ENCODE measurements at places on chromosomes 7 and 10.
A peak's percentile ranks its signal among the peaks of the same experiment; 100 is the strongest.

- no peak for DNase-seq
Measured at GRCh38 chr10:77267703-77268675, 369.6 kb downstream of the KCNMA1 start.

GRCh38 chr10:125350519-125350918 lies 190.2 kb upstream of the CTBP2 start:
- no peak for DNase-seq

- DNase-seq, result no peak
Measured at GRCh38 chr10:77308084-77308732, 329.4 kb downstream of the KCNMA1 start.

DNA sequence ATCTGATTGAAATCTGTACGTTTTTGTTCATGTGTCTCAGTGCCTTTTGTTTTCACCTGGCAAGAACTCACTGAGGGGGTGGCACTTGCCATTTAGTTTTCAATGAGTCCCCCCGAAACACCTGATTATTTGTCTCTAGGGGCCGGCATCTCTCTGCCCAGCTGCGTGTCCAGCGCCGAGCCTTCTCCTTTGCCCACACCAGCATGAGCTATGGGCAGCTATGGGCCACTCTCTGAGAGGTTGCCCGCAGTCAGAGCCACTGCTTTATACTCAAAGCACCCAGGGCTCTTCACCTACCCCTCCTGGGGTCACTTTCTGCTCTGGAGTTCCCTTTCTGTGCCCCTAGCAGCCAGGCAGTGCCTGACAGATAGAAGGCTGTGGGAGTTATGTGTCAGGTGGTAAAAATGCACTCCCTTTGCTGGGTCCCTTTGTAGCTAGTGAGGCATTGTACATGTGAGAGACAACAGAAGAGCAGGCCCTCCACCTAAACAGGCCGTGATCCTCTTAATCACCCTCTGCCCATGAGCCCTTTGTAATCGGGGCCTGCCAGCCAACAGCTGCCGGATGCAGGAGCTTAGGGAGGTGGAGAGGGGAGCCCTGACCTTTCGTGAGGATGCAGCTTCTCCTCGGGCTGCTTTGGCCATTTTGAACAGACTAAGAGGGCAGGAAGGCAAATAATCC lies 133.1 kb upstream of the NPS start:
- DNase-seq, result no peak

DNA sequence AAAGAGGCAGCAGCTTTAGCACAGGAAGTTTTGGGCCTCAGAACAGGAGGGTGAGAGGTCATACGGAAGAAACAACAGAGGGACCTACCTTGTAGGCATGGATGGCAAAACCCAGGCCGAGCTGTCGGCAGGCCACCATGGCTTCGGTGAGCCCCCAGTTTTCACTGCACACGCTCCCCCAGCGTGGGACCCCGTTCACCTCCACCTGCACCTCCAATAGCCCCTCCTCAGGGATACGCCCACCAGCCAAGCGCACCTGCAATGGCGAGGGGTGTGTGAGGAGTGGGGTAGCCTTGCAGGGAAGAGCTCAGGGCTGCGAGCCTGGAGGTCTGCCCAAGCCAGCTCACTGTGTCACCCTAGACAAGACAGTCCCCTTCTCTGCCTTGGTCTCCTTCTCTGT lies 11.3 kb downstream of the LOXL4 start:
- no peak for DNase-seq

GRCh38 chr7:51366930-51367613 lies 50.5 kb upstream of the COBL start:
- DNase-seq, result no peak

DNA sequence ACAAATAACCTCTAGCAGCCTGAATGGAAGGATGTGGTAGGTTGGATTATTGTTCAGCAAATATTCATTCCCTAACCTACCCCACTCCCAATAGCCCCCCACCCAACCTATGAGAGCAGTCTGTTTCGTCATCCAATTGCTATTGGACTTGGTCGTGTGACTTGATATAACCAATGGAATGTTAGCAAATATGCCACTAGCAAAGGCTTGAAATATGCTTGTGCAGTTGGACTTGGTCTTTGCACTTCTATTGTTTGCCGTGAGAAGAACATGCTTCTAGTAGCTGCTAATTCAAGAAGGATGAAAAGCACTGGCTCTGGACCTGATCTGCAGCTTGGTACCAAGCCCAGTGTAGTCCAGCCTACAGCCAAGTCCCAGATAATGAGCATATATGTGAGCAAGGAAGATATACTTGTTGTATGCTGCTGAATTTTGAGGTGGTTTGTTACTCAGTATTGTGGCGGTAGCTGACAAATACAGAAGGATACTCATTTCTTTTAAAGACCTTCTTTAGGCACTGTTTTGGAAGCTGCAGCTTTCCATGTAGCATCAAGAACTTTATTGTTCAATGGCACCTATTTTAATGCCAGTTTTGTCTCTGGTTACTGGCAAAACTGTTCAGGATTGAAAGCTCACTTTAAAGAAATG lies 180.4 kb downstream of the EXOC4 start:
- no peak for DNase-seq

GRCh38 chr10:131312478-131312836 lies 936 bp upstream of the TCERG1L start:
- peak; percentile 70 for DNase-seq

- DNase-seq, result no peak
Measured at GRCh38 chr10:71711052-71711623, 8.4 kb downstream of the C10orf105 start.

DNA sequence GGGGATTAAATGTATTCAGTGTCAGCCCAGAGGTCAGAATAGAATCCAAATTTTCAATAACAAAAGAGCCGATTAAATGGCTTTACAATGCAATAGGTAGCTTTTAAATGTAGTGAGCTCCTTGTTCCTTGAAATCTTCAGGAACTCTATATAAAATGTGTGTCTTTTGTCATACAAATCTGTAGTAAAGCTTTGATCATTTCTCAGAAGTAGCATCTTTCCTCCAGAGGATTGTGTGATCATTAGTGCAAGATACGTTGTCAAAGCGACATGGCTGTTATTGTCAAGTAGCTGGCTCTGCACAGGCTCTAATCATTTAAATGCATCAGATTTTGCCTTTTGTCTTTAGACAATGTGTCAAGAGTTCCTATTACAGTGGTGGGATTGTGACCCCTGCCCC lies 116.1 kb upstream of the NAMPT start:
- DNase-seq, result no peak

GRCh38 chr7:73623798-73624668 lies at the start of gene MLXIPL:
TSS of gene MLXIPL (minus strand) at chr7:73624522. CDS start at chr7:73624492, 30 bp downstream.
- peak; percentile 71 for DNase-seq

DNA sequence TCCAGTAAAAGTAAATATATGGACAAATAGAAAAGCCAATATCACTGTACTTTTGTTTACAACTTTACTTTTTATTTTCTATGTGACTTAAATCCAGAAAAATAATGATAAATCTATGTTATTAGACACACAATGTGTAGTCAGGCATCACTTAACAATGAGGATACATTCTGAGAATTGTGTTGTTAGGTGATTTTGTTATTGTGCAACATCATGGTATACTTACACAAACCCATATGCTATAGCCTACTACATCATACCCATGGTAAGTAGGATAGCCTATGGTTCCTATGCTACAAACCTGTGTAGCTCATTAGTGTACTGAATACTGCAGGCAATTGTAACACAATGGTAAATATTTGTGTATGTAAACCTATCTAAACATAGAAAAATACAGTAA lies 781.7 kb upstream of the GHITM start:
- no peak for DNase-seq

DNA sequence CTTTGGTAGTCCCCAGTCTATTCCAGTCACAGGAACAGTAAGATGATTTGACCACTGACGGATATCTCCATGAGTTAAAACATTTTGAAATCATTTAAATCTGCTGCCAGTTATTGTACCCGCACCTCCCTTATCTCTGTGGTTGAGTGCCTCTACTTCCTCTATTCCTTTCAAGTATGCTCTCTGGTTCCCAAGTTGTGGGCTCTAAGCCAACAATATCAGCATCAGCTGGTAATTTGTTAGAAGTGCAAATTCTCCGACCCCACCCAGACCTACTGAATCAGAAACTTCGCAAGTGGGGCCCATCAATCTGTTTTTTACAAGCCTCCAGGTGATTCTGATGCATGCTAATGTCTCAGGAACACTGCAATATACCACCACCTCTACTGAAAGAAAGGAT lies 235.5 kb downstream of the CCSER2 start:
- no peak for DNase-seq

- DNase-seq, result no peak
Measured at GRCh38 chr7:30422922-30423321, 55.7 kb downstream of the NOD1 start.

DNA sequence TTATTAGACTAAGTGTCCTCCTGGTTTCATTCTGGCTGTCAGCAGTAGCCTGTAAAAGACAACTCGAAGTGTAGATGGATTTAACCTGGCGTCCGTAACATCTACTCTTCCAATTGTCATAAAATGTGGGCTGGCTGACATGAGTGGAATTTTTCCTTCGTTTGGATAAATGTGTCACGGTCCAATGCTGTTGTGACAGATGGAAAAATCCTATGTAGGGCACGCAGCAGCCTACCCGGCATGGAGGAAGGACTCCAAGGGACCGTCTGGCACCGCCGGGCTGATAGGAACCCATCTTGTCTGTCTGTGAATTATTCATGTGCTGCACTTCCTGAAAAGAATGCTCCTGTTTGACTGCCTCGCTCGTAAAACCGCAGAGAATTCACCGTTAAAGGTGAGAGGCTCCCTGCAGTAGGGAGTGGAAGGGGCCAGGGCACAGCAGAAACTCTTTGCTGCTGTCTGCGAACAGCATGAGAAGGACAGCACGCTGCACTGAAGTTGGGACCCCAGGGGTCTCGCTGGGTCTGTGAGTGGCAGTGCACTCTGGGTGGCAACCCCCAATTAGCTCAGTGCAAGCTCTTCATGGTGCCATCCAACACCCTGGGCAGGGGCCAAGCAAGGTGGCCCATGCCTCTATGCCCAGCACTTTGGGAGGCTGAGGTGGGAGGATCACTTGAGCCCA lies 1.6 kb upstream of the ORAI2 start:
- DNase-seq, result no peak

DNA sequence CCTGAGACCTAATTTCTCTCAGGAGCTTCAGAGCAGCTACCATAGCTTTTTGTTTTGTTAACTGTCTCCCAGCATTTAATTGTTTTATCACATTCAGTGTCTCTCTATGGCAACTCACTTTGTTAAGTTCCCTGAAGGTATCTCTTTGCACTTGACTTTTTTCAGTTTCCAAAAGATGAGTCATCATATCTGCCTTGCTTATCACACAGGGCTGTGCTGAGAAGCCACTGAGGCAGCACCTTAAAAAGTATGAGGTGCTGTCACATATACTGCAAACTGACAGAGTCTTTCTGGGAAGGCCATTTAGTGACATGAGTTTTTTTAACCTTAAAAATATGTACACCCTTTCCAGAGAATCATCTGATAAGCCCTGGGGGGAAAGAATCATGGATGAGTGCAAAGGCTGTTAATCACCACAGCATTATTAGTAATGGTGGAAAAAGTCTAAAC lies 56.8 kb downstream of the PPP1R3C start:
- DNase-seq, result no peak

- DNase-seq, result no peak
Measured at GRCh38 chr10:53007527-53007842, 234.9 kb upstream of the MBL2 start.

GRCh38 chr10:84329196-84329611 lies 815 bp downstream of the CCSER2 start:
- DNase-seq, result no peak

DNA sequence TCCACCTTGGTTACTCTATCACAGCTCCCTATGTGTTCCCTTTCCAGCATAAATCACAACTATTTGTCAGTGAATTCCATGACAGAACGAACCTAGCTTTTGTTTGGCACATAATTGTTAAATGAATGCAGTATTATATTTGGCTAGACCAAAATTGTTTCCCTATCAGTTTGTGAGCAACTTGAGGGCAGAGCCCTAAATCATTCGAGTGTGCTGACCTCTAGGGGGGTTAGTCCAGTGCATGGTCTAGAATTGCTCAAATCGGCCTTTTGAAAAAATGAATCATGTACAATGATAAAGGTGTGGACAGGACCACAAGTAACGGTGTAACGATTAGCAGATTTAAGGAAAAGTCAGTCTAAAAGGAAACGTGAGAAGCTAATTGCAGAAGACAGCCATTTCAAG lies 475 bp upstream of the NRBF2 start:
- no peak for DNase-seq

DNA sequence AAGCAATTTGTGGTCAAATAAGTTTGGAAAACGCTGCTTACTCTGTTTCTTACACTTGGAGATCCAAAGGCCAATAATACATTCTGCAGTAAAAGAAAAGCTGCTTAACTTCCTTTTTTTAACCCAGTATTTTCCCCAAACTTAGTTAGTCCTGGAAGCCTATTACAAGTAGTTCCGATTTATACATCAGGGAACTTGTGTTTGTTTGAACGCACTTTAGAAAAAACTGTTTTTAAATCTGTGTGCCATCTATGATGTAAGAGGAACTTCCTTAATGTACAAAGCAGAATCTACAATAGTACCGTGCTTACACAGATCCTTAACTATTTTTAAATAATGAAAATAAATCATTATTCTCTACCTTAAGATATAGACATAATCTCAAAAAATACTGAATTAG lies 23.0 kb downstream of the SFR1 start:
- no peak for DNase-seq

- no peak for DNase-seq
Measured at GRCh38 chr7:133023370-133024071, 58.4 kb downstream of the CHCHD3 start.

DNA sequence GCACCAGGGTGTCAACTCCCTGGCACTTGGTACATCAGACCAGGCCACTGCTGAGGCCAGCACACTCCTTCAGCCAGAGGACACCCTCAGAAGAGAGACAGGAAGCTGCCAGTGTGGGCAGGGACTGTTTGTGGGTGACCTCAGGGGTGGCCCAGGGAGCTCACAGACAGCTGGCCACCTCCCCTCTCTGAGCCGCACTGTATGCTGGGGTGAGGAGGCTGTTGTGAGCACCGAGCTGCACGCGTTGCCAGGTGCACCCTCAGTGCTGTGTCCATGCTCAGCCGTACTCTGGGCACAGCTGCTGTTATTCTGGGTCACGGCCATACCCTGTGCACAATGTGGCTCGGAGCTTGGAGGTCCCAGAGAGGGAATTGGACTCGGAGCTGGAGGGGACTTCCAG lies 61.5 kb upstream of the NANOS1 start:
- DNase-seq, result no peak

- no peak for DNase-seq
Measured at GRCh38 chr10:125235093-125236069, 75.0 kb upstream of the CTBP2 start.

GRCh38 chr7:27149842-27150567 lies 2.4 kb downstream of the HOXA3 start:
- DNase-seq, result no peak

DNA sequence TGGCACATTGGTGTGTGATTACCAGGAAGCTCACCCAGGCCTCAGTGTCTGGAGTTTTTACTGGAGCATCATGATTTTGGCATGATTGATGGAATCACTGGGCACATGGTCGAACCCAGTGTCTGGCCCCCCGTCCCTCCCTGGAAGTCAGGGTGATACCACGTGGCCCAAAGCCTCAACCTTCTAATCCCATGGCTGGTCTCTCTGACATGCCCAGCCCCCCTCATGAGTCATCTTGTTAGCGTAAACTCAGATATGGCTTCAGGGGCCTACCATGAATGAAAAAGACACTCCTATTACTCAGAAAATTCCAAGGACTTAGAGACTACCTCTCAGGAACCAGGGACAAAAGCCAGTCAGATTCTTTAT lies 109.3 kb downstream of the GRK5 start:
- no peak for DNase-seq

Measured in ovary (tissue), 10 donors.